ENCODE measurements at places on chromosomes 3 and 15.

- no peak for DNase-seq
Observed at GRCh38 chr15:62904041-62904910, 138.3 kb upstream of the TPM1 start.

DNA sequence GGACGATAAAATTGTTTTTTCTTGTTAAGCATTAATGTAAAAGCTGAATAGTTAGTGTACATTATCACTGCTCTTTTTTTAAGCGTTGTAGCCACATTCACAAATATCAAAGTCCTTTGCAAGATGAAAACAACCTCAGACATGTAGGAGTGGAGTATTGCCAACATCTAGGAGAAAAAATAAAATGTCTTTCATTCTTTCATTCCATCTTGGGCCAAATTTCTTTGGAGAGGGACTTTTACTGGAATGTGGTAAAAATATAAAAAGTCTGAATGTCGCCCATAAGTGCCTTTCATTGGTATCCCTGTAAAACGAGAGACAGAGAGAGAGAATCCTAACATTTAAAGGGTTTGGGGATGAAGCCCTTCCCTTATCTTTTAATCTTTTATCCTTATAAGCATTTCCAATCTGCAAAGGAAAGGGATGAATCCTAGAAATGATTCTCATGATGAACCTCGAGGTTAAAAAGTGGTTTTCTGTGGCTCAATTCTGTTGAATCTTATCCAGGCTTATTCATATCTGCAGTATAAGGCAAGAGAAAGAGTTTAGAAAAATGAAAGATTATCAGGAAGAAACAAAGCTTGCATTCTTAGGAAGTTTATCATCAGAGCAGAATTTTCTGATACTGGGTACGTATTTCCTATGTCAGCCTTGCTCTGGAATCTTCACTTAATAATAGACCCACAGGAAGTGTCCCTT lies 1031.7 kb downstream of the MCTP2 start:
- no peak for DNase-seq

GRCh38 chr3:6039971-6040370 lies 820.9 kb upstream of the GRM7 start:
- no peak for DNase-seq

- no peak for DNase-seq
Observed at GRCh38 chr3:18344306-18345014, 80.7 kb downstream of the SATB1 start.

- DNase-seq: no peak
Observed at GRCh38 chr3:158837240-158837639, 35.4 kb downstream of the MFSD1 start.

- DNase-seq: no peak
Observed at GRCh38 chr3:152497457-152497856, 228.7 kb downstream of the MBNL1 start.

DNA sequence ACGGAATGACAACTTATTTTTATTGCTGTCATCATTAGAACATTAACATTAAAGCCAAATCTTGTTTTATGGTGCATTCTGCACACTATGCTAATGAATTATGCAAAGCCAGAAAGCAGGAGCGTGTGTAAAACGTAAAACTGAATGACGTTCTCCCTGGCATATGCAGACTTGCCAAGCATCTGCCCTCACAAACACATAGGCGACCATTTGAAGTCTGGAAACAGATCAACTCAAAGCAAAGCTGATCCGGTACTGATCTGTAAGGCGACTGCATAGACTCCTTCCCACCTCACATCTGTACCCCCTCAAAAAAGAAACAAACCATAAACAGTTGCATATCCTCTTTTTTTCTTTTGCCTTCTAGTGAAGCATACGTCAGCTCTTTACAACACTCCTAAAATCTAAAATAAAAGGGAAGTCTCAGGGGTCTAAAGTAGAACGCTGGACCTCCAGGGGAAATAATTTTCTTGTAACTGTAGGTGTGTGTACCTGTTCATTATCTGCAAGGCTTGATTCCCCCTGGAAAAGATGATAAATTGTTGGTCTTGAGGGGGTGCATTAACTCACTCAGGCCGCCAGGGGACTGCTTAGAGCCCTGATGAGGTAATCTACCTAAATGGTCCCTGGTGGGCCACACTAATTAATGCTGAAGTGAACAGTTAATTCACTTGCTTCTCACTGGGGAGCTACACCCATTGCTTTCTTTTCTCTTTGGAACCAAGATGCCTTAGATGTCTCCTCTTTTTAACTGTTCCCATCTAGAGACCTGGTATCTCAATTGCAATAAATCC lies 231.4 kb downstream of the CDIN1 start:
- DNase-seq: no peak

DNA sequence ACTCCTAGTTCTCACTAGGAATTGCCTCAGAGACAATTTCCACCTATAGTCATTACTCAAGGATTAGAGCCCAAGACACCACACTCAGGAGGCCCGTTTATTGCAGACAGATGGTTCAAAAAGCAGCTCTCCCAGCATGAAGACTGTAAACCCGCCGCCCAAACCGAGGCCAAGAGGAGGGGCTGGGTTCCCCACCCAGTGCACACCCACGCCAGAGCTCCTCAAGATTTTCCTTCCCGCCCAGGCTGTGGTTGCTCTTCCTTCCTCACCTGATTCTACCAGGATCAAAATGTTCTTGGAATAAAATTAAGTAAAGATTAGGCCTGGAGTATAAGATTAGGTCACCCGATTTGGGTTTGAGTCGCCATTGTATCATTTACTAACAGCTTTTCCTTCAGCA lies 364.4 kb downstream of the MECOM start:
- no peak for DNase-seq

- no peak for DNase-seq
Observed at GRCh38 chr3:34619990-34620389, 821.6 kb downstream of the PDCD6IP start.

DNA sequence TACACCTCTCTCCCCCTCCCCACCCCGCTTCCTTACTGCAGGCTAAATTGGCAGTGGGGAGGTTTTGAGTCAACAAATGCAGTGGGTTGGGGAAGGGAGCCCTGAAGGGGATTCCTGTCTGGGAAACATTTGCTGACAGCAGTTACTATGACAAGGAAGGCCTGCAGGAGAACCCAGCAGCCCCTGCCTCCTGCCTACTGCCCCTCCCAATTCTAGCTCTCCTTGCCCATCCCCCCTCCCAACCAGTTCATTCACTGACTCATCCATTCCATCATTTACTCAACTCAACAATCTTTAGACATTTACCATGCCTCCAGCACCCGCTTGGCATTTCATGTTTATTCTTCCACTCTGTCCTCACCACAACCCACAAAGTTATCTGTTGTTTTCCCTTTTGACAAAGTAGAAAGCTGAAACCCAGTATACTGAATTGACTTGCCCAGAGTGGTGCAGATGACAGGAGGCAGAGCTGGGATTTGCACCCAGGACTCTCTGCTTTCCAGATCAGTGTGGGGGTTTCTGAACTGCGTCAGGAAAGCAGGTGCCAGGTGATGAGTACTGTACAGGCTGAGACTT lies 75.0 kb downstream of the MAGEF1 start:
- no peak for DNase-seq

GRCh38 chr3:132004571-132004970 lies 30.2 kb downstream of the CPNE4 start:
- no peak for DNase-seq

- no peak for DNase-seq
Observed at GRCh38 chr3:119664850-119665379, 4.5 kb upstream of the POPDC2 start.

GRCh38 chr15:88655800-88656488 lies 17.1 kb downstream of the ISG20 start:
- no peak for DNase-seq
